Activated naive CD8-positive, alpha-beta T cell treated with anti-CD3 and anti-CD28 coated beads, Interleukin-2, amount 10 ng/mL, durations not matched to agents 7 days and 5 days (primary cell): ENCODE measurements at places on chromosomes 1 and 21. TPM values are rescaled to one million over a fixed set of nuclear protein-coding genes. Genes with fewer than 3 reads are reported as not detected.

The SMIM1 gene
- total RNA-seq: 0.94 TPM

The ZNF593OS gene
- not detected for total RNA-seq

DNA sequence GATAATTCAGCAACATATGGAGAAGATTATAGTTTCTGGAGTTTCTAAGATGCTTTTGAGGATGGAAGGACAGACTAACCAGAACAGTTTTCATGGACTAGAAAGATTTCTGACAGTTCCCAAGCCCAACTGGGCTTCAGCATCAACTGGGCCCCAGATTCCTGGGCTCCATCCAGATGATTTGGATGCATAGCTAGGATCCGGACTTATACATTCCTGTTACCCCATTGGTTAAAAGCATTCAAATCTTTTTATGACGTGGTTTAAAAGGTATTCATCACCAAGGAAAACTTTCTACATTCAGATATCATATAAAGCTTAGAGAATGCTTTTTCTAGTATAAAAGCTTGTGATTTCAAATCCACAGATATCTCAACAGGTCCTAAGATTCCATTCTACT, 29.7 kb downstream of the TSHB start:
- no peak overlapping the region for H3K27ac ChIP-seq
- peaks cover 20% of the 10 kb centered on the region for H3K4me1 ChIP-seq
- no peak overlapping the region for H3K4me3 ChIP-seq
- peaks cover 3% of the 10 kb centered on the region for H3K27me3 ChIP-seq

DNA sequence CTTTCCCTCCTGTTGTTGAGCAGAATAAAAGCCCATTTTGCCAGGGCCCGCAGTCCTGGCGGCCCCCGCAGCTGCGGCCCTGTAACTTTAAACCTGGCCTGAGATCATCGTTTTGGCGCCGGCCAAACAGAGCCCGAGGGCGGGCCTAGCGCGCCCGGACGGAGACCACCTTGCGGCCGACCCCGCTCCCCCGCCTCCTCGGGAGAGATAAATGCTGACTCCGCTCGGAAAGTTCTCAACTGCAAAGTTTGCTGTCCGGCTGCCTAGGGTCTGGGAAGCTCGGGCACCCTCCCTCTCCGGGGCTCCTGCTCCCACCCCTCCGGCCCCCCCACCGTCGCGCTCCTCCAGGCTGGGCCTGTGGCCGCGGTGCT, at the start of gene PDPN:
Gene PDPN, plus strand, starts transcription at position 238 of the 371 bp plus-strand sequence. CDS start 202 bp downstream, outside the sequence.
- no peak within 1 kb of the TSS for H3K27ac ChIP-seq
- H3K4me1 ChIP-seq: no peaks in the 10 kb centered on the region
- no peak for DNase-seq
- H3K27me3 ChIP-seq: peaks cover 51% of the 10 kb centered on the region
- H3K36me3 ChIP-seq: no peaks in the 10 kb centered on the region
- H3K4me3 ChIP-seq: no peak within 1 kb of the TSS

DNA sequence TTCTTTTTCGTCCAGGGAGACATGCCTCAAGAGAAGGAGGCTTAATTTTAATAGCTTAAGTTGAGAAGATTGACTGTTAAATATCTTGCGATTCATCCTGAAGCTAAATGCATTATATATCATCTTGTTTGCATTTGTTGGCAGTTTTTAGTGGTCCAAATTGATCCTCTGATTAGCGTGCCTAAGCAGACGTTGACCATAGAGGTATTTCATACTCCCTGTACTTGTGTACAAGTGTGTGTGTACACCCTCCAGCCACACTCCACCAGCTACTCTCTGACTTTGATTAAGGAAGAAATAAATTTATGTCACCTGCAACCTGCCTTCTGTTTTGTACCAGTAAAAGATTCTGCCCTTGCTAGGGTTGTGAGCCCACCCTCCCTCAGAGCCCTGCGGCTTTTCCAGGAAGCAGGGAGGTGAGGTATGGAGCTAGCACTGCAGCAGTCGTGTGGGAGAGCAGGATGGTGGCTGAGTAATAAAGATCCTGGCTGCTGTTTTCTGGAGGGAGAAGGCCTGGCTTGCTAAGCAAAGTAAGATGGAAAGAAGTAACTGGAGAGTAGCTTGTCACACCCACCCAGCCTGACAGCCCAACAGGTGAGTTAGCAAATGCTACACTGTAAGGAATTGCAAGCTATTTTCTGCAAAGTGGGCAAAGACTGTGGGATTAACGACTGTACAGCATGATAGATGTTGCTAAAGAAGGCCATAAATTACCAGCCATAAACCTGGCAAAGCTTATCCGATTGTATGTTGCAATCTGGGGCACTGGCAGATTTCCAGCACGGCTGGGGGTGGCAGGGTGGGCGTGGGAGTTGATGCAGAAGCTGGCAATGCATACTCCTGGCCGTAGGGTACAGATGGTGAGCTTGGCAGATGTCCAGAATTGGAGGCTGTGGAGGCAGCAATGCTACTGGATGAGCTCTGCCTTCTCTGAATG, 170.2 kb downstream of the TNR start:
- H3K27ac ChIP-seq: no peak overlapping the region
- no peak overlapping the region for H3K4me3 ChIP-seq
- peaks cover 5% of the 10 kb centered on the region for H3K4me1 ChIP-seq

DNA sequence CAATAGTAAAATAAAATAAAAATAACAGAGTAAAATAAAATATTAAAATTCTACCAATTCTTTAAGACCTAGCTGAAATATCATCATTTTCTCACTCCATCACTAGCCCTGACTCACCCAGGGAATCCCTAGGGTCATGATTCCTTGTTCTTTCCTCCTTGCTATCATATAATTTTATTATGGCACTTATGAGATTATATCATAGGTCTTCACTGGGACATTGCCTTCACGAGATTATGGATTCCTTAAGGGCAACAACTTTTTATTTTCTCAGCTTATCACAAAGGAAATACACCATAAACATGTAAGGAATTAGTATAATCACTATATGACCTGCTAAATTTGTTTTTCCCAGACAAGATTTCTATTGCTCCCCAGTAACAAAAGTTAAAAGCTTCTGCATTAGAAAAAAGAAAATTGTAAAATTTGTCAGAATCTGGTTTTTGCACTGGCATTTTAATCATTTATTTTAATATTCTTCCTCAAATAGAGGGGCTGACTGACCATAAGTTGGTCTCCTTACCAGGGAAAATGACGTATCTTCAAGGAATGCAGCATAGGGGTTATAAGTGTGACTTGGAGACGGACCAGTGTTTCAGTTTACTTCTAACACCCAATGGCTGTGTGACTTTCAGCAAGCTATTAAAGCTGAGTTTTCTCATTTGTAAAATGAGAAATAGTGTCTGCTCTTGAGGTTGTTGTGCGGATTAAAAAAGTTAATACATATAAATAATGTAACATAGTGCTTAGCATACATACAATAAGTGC, 8.8 kb upstream of the CLCA4 start:
- no peak for DNase-seq
- peaks cover 13% of the 10 kb centered on the region for H3K27me3 ChIP-seq
- H3K36me3 ChIP-seq: no peaks in the 10 kb centered on the region
- no peak overlapping the region for H3K4me3 ChIP-seq
- H3K27ac ChIP-seq: no peak overlapping the region

GRCh38 chr1:45057542-45057941, 45.5 kb downstream of the UROD start:
- peaks cover 2% of the 10 kb centered on the region for H3K27me3 ChIP-seq
- H3K27ac ChIP-seq: no peak overlapping the region
- peaks cover 3% of the 10 kb centered on the region for H3K36me3 ChIP-seq
- DNase-seq: no peak

GRCh38 chr1:37509181-37509580, 5.4 kb downstream of the MEAF6 start:
- peaks cover 28% of the 10 kb centered on the region for H3K4me1 ChIP-seq
- H3K4me3 ChIP-seq: no peak overlapping the region
- no peaks in the 10 kb centered on the region for H3K27me3 ChIP-seq
- DNase-seq: no peak
